A549 (cell line): ENCODE measurements at places on chromosomes 12 and 14. TPM values are rescaled to one million over a fixed set of nuclear protein-coding genes. Genes with fewer than 3 reads are reported as not detected.
A peak's percentile ranks its signal among the peaks of the same experiment; 100 is the strongest.

The AMN gene
- 0.46 to 0.67 TPM (median 0.58 TPM) in 3 replicates for polyA plus RNA-seq

The MIPOL1 gene
- polyA plus RNA-seq = 4.0 to 5.2 TPM (median 4.8 TPM) in 3 replicates

DNA sequence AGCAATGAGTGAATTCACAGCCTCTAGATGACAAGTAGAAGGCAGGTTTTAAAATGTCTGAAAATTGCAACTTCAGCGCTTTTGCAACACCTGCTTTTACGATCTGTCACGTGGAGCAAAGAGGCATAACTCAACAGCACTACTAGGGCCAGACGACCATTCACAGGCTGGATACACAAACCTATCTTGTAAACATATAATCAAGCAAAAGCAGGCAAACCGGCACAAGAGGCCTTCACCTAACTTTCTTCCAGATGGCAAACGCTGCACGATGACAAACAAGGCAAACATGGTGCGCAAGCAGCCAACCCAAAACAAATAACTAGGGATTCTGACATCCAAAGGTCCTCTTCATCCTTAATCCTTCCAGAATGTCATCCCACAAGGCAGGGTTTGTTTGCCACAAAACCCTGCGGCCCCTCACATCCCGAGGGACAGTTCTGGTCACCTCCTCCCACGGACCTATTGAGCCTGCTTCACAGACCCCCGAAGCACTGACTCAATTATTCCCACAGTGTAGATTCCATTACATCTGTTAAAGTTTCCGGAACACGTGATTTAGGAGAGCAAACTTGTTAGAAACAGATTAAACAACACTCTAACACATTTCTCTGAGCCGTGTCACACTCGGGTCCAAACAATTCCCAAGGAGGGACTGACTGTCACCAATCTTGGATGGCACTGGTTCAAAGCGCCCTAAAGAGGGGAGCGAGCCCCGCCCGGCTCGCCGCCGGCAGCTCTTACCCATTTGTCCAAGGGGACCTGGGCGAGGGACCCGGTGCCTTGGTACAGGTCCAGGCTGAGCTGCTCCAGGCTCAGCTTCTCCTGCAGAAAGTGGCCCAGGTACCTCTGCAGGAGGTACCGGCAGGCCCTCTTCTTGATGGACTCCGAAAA lies 823 bp downstream of the ATG2B start:
- DNase-seq = peak; percentile 75

- DNase-seq = peak; percentile 83
Observed at GRCh38 chr12:132275110-132275531, 54.3 kb downstream of the GALNT9 start.

GRCh38 chr14:91029456-91030217 lies 30.8 kb downstream of the RPS6KA5 start:
- peak; percentile 10 for DNase-seq

The RNF31 gene
- polyA plus RNA-seq = 20.2 to 25.3 TPM (median 20.8 TPM) in 3 replicates

- no peak for DNase-seq
Observed at GRCh38 chr12:77974645-77975044, 144.0 kb downstream of the NAV3 start.

- no peak for DNase-seq
Observed at GRCh38 chr14:34571771-34572170, 32.3 kb upstream of the EAPP start.

- no peak for DNase-seq
Observed at GRCh38 chr14:63361790-63362189, 43.1 kb upstream of the GPHB5 start.

GRCh38 chr12:104748356-104748755 lies 209.7 kb downstream of the SLC41A2 start:
- no peak for DNase-seq

The FGF6 gene
- polyA plus RNA-seq = not detected in 3 replicates

DNA sequence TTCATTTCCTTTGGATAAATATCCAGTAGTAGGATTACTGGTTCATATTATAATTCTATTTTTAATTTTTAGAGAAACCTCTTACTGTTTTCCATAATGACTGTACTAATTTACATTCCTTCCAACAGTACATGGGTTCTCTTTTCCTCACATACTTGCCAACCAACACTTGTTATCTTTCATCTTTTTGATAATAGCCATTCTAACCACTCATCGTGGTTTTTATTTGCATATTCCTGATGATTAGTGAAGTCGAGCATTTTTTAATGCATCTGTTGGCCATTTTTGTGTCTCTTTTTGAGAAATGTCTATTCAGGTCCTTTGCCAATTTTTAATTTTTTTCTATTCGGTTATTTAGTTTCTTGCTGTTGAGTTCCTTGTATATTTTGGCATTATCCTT lies 457.7 kb upstream of the PDE3A start:
- DNase-seq = no peak
